LHCN-M2 (cell line): ENCODE measurements at places on chromosomes 6 and 20.
A peak's percentile ranks its signal among the peaks of the same experiment; 100 is the strongest.

- no peak for DNase-seq
Observed at GRCh38 chr6:117480651-117481050, 1.8 kb upstream of the DCBLD1 start.

DNA sequence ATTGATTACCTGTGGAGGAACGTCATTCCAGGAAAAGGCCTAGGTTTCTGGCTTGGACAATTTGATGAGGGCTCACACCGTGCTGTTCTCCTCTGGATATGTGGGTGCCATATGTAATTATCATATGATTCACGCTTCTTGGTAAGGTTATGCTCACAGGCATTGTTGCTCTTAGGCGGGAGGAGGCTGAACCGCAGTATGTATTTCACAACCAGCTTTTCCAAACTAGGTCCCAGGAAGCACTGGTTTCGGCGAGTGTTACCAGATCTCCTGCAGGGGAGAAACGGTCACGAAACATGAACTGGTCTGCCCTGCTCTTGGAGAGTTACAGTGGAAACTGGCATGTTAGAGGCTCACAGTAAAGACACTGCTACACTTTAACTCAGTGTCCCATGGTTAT, 793 bp upstream of the FAM50B start:
- DNase-seq = peak; percentile 17

GRCh38 chr6:29850011-29850553, 22.5 kb downstream of the HLA-G start:
- DNase-seq = no peak

DNA sequence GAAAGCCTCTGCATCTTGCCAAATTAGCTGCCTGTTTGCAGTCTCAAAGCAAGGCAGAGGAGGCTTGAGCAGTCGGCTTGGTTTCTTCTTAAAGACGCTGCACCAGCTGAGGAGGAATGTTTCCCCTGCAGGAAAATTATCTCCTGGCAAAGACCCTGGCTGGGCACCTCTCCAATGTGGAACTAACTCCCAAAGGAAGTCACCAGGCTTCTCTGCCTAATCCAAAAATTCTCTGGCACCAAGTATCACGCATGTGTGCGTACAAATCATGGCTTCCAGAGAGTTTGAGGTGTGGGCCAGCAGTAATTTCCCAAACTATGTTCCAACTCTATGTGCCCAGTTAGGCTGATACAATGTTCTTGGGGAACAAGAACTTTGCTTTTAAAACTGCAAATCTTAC, 176.2 kb downstream of the KIF16B start:
- no peak for DNase-seq

GRCh38 chr20:11193241-11193640, 519.4 kb upstream of the JAG1 start:
- peak; percentile 47 for DNase-seq

- peak; percentile 18 for DNase-seq
Observed at GRCh38 chr20:17505636-17506517, 25.3 kb downstream of the BFSP1 start.

- no peak for DNase-seq
Observed at GRCh38 chr6:130111031-130111430, 92.7 kb downstream of the L3MBTL3 start.

GRCh38 chr6:141562186-141562811, 570.4 kb upstream of the GJE1 start:
- DNase-seq = peak; percentile 51

GRCh38 chr6:12196326-12196936, 93.7 kb upstream of the EDN1 start:
- DNase-seq = peak; percentile 52

- DNase-seq = no peak
Observed at GRCh38 chr20:22626496-22626895, 42.1 kb upstream of the FOXA2 start.

GRCh38 chr20:50346374-50347283, 156.0 kb downstream of the CEBPB start:
- peak; percentile 78 for DNase-seq

DNA sequence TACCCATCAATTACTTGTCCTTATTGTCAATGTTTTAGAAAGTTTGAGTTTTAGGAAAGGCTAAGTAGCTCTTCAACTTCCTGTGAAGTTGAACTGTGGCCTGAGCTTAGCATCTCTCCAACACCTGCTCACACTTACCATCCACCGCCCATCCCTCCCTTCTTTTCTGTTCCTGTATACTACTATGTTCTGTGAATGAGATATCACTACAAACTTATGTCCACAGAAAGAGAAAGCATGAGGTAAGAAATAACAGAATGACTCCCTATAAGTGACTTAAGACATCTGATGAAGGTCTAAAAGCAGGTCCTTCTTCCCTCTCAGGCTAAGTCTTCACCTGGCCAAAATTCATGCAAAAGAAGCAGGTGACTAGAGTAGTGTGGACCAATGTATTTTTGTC, 246.3 kb upstream of the PREP start:
- DNase-seq = no peak

DNA sequence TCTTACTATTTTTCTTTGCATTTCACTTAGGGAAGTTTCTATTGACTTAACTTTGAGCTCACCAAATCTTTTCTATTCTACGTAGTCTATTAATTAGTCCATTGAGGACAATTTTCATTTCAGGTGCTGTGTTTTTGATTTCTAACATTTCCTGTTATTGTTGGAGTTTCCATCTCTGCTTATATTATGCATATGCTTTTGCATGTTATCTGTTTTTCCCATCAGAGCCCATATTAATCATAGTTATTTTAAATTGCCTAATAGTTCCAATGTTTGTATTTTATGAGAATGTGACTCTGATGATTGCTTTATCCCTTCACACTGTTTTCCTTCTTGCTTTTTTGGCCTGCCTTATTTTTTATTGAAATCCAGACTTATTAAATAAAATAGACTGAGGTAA, 414.5 kb upstream of the OPRM1 start:
- DNase-seq = no peak

DNA sequence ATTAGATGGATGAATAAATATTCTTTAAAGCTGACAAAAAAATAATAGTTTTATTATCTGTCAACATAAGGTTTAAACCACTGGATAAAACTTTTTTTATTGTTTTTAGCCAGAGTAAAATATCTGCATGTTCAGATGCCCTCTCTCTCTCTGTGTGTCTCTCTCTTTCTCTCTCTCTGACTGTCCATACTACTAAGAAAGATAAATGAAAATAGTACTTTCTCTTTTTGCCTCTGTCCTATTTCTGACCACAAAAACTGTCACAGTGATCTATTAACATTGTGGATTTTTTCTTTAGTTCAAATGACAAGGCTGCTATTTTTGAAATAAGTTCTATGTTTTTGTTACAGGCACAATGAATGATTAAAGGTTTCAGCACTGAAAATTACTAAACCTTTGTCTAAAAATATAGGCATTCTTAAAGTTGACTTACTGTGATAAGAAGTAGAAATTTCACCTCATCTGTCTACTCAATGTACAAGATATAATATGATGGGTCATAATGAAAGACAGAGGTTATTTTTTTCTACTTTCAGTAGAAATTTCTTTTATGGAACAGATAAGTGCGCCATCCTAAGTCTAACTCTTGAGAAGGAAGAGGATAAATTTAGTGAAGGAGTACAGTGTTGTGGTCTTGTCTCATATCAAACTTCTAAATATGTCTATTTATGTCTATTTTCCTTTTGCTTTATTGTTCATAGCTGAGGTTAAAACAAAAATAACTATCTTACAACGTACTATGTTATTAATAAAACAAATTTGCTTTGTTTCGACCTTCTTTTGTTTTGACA, 341.9 kb upstream of the EYS start:
- no peak for DNase-seq

- DNase-seq = no peak
Observed at GRCh38 chr6:63245909-63246308, 34.6 kb downstream of the FKBP1C start.

DNA sequence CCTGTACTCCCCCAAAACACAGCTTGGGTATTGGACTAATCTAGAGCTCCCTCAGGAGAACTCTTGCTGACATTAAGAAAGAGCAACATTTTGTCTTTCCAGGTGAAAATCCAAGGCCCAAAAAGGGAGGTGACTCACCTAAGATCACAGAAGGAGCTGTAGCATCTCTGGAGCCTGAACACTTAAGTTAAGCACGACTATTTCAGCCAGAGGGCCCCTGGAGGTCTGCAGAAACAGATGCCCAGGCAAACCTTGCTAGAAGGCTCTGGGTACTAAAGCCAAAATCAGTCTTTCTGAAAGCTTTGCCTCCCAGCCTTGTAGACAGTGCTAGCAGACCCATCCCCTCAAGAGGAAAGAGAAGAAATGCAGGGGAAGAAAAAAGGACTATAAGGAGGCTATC, 8.8 kb downstream of the EDN1 start:
- DNase-seq = no peak

- no peak for DNase-seq
Observed at GRCh38 chr6:3220366-3220765, 7.1 kb downstream of the TUBB2B start.

- DNase-seq = peak; percentile 84
Observed at GRCh38 chr20:41072190-41072863, 43.7 kb downstream of the TOP1 start.

DNA sequence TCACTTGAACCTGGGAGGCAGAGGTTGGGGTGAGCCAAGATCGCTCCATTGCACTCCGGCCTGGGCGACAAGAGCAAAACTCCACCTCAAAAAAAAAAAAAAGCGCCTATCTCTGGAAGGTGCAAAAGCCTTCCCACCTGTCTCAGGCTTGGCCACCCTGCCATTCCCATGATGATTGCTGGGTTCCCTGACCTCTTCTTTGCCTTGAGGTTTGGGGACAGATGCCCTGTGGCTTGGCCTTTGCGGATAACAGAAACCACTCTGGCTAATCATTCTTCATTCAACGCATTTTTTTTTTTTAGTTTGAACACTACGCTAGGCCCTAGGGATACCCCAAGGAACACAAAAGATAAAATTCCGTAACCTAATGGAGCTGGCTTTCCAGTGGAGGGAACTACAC, 6.8 kb upstream of the HMGA1 start:
- DNase-seq = no peak

- no peak for DNase-seq
Observed at GRCh38 chr20:58077282-58077681, 151.2 kb downstream of the ANKRD60 start.

- no peak for DNase-seq
Observed at GRCh38 chr20:50632236-50632635, 59.1 kb downstream of the RIPOR3 start.

- DNase-seq = no peak
Observed at GRCh38 chr6:163753430-163753829, 338.9 kb downstream of the QKI start.

DNA sequence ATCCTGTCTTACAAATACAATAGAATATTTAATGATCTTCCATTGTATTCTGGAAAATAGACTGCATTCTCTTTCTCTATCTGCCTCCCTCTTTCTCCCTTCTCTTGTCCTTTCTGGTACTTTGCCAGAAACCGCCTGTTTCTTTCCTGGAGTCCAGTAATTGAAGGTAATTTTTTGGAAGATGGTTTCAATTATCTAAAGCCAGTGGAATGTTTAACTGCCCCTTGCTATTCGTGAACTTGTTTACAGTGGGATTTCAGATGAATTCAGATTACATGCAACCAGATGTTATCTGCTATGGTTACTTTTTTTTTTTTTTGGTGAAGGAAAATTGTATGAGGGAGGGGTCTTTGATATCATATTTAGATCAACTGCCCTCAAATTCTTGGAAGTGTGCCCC, 655.5 kb upstream of the FLRT3 start:
- no peak for DNase-seq

DNA sequence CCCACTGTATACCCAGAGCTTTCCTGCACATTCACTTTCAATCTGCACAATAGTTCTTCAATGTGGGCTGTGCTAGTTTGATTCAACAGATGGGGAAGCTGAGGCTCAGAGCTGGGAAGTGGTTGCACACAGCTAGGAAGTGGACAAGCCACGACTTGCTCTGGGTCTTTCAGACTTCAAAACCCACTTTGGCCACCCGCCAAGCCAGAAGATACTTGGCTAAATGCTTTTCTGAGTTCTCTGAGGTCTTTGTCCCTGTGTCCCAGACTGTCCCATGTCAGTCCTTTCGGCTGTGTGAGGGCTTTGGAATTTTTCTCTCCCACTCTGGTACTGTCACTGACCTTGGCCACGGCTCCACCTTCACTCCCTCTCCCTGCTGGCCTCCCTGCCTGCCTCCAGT, 10.6 kb downstream of the PDYN start:
- no peak for DNase-seq
